ENCODE measurements at places on chromosomes 6 and 20.

DNA sequence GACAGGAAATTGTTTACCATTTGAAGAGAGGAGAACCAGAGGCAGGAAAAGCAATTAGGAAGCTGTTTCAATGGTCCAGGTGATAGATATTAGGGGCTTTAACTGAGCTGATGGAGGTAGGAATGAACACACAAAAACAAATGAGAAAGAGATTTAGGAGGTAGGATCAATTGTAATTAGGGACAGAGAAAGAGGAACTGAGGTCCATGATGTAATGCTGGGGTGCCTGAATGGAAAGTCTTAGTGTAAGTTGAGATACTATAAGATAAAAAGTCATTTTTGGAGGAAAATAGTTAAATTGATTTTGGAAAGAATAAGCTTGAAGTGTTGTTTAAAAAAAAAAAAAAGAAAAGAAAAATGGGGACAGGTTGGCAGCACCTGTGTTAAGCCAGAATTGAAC is 58.5 kb upstream of the B3GAT2 start:
- no peak for DNase-seq

GRCh38 chr6:10395704-10396546 is 18.9 kb downstream of the TFAP2A start:
- no peak for DNase-seq

DNA sequence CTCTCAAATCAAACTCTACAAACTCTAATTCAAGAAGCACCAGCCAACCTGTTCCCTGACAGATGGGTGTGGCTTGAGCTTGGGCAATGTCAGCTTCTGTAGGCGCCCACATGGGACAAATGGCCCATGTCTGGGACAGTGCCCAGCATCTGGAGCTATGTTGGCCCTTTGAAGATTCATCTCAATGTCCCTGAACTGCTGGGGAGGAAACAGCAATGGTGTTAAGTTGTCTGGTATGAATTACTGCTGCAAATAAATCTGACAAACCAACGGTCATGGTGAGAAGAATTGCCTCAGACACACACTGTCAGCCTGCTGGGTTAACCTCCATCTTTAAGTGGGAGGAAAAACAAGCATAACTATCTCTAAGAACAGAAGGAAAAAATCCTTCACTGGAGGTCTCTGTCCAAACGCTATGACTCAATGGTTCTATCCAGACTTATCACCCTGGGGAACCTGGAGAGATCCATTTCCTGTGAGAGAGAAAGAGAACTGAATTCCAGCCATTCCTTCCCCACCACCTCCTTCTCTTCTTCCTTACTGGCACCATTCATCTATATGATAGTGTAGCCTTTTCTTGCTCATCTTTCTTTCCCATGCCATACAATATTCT is 274.9 kb downstream of the CDH26 start:
- DNase-seq, result no peak

GRCh38 chr20:13348311-13349234 is 127.5 kb downstream of the ISM1 start:
- no peak for DNase-seq

GRCh38 chr6:67219346-67219745 is 1415.7 kb upstream of the ADGRB3 start:
- no peak for DNase-seq

- no peak for DNase-seq
Measured at GRCh38 chr6:15363523-15364400, 117.9 kb downstream of the JARID2 start.

DNA sequence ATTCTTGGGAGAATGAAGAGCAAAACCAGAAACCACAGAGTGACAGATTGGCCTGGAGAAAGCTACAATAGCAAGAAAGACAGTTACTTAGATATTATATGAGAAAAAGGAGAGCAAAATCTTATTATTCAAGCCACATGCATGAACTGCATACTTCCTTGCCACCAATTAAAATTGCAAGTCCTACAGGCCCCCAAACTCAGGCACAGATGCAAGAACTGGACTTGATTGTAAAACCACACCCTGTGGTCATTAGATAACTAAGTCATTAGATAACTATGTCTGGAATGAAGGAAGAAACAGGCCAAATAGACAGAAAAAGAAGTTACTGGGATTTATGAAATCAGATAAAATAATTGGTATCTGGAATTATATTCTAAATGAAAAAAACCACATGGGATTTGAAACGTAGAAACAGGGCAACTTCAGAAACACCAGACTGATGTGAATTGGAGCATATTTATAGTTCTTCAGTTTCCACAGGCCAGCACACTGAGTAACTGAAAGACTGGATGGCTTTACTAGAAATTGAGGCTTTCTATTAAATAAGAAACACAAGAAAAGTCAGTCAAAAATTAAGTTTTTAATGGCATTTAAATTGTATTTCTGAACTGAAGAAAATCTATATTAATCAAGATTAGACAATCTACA is 49.4 kb upstream of the CARMIL1 start:
- no peak for DNase-seq

- DNase-seq, result no peak
Measured at GRCh38 chr6:34381081-34381480, 11.4 kb downstream of the NUDT3 start.
